ENCODE measurements at places on chromosomes 16 and 17.

DNA sequence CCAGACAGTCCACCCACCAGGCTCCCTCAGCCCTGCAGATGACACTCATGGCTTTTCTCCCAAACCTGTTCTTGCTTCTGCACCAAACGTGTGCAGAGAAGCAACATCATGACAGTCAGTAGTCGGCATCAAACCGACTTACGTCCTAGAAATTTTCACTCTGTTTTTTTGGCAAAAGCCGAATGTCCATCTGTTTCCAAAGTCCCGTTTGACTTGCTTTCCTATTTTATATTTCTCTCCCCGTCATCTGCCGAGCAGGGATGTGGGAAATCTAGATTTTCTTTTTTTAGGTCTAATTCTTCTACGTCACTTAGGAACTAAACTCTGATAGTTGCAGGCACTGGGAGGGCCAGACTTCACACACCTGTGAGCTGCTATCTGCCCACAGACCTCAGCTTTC is 104.9 kb downstream of the RMI2 start:
- no peak for DNase-seq

- DNase-seq: no peak
Measured at GRCh38 chr17:7370853-7371252, 10.0 kb upstream of the TNK1 start.

DNA sequence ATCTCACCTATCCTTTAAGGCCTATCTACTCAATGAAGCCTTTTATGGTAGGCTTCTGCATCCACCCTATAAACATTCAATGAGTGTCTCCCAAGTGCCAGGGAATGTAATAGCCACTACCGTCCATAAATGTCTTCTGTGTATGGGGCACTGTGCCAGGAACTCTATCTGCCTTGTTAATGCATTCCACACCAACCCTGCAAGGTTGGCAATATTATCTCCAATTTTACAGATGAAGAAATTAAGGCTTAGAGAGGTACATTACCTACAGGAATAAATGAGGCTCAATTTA is 20.0 kb downstream of the MAP3K14 start:
- DNase-seq: no peak

GRCh38 chr17:34207572-34207971 is 47.5 kb upstream of the CCL2 start:
- DNase-seq: peak; percentile 4

- DNase-seq: no peak
Measured at GRCh38 chr16:54822492-54822891, 108.2 kb upstream of the IRX5 start.

- no peak for DNase-seq
Measured at GRCh38 chr16:1290860-1291575, 18.4 kb upstream of the UBE2I start.

DNA sequence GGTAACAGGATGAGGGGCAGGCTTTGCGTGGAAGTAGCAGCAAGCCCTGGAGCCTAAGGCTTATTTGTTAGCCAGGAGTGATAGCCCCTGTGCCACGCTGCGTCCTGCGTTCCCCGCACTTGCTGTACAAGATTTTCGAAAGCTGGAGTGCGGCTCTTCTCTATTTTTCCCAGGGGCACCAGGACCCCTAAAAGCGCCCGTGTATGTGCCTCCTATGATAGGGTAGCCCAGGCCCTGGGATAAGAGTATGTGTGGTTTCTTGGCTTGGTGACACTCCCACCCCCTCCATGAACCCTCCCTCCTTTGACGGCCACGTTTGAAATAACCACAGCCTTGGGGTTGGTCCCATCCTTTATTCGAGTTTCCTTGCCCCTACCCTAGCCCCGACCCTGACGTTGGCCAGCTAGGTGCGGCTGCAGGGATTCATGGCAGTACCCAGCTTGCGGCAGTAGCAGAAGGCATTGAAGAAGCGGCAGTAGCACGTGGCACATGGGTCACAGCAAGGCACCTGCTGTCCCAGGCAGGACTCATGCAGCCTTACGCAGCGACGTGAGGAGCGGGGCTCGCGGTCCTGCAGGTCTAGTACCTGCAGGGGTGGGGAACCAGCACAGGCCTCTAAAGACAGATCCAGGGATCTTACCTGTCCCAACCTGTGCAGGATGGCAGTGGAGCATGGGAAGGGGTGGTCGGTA is 968 bp downstream of the AGRP start:
- DNase-seq: no peak

- DNase-seq: peak; percentile 43
Measured at GRCh38 chr17:49496183-49496866, 1.2 kb downstream of the NGFR start.

DNA sequence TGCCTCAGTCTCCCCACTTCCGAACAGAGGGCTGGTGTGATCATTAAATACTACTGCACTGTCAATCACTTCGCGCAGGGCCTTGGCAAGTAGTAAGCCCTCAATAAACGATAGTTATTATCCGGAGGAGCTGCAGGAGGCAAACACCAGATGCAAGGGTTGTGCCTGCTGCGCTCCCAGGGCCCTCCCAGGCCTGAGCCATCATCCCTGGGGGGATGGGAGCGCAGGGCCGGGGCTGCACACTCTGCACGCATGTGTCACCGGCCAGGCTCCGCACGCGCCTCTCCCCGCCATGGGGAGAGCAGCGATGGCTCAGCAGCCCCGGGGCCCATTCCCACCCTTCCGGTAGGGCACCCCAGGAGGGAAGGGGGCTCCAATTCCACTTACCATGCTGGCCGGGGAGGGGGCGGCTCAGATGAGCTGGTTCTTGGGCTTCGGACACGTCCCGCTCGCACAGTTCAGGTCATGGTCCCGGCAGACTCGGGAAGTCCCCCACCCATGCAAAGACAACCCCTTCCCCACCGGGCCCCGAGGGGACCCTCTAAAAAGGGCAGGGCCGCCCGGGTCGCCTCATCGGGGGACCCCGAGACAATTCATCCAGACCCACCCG is 681 bp downstream of the XPO6 start:
- DNase-seq: peak; percentile 81

- DNase-seq: peak; percentile 42
Measured at GRCh38 chr17:6639586-6640535, 650 bp downstream of the KIAA0753 start.

GRCh38 chr17:31073411-31073810 is 21.4 kb upstream of the NF1 start:
- DNase-seq: no peak

DNA sequence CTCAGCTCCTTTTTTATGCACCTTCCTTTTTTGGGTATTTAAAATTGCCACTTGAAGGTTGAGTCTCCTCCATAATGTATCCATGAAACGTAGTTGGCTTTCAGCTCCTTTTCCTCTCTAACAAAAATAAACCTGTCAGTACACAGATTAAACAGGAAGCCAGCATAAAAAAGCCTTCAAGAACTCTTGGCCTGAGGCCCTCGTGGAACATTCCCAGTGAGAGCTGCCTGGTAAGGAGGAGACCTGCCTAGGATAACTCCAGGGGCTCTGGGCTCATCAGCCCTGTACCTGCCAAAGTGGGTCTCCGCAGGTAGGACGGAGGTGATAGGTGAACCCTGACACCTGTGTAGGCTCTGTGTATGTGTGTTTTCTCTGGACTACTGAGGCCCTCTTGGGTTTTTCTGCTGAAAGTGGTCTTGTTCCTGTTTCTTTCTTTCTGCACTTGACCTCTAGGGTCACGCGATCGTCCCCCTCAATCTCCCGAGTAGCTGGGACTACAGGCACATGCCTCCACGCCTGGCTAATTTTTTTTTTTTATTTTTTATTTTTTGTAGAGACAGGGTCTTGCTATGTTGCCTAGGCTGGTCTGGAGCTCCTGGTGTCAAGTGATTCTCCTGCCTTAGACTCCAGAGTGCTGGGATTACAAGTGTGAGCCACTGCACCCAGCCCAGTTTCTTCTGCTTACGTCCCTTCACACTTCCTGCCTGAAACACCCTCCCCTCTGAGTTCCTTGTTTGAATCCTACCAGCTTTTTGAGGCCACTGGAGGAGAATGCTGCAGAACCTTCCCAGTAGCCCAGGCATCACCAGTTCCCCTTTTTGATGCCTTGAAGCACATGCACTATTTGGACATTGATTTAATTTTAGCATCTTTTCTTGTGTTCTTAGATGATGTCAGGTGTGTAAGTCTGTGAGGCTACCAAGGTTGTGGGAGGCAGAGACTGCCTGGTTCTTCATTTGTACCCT is 9.8 kb downstream of the PGS1 start:
- DNase-seq: no peak

- no peak for DNase-seq
Measured at GRCh38 chr16:30886145-30886544, 7.7 kb downstream of the BCL7C start.

- peak; percentile 23 for DNase-seq
Measured at GRCh38 chr16:11743308-11744074, 834 bp upstream of the TXNDC11 start.

DNA sequence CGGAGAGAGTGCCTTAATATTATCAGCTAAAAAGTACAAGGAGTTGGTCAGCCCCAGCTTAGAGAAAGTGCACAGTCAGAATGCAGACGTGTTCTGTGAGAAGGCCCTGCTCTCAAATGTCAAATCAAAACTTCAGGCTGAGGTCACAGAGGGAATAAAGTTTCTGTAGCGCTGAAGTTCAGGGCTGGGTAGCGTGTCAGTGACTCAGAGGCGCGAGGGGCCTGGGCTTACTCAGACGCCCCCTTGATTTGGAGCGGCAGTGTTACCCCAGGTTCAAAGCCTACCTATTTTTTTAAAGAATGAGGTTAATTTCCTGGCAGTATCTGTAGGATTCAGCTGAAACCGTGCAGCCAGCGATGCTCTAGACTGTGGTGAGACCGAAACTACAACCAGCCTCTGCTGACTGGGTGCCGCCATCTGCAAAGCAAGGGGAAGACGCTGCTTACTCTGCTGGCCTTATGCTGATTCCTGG is 4.8 kb downstream of the CIAO3 start:
- no peak for DNase-seq

DNA sequence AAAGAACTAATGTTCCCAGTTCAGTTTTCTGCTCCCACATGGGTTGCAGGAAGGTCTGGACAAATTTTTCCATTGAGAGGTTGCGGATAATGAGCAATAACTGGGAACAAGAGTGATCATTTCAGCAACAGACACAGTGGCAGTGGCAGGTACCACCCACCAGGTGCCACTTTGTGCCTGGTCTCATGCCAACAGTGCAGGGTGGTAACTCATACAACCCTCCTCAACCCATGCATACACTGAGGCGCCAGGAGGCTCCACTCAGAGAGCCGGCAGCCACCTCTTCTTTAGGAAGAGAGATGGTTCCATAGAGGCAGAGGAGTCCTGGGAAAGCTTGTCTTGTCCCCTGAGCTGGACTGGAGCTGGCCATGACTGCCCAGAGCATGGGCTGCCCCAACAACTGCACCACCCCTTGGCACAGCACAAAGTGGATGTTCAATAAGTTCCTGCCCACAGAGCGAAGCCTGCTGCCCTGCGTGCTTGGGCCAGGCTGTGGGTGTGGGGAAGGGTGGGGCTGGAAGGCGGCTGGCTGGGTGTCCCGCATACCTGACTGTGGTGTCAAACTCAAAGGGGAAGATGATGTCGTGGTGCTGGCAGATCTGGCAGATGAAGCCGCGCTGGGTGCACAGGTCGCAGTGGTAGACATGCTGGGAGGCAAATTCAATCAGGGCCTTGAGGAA is 6.4 kb upstream of the ARHGAP27 start:
- DNase-seq: no peak

DNA sequence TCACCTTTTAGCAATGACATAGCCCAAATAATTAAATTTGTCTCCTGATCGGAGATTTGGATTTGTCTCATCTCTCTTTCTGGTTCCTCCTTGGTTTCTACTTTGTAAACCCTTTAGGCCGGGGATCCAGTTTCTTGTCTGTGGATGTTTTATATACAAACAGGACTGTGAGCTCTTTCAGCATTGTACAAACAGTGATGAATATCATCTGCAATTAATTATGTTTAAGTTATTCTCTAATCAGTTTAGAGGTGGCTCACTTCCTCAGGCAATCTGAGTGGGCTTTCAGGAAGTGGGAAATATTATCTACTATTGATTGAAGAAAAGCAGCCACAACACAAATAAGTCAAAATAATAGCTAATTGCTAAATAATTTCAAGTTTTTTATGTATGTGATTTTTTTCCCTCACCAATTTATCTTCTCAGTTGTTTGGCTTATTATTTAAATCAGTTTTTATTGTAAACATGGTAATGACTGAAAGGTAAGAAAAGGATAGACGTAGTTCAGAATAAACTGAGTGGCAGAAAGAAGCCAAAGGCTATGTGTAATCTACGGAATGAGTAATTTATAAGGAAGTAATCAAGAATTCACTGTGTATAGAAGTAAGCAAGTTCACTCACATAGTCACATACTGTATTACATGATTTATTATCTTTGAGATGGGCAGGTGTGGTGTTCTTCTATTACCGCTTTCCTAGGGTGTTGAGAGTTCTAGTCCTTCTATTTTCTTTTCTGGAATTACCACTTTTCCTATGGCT is 3.4 kb upstream of the ABCC11 start:
- DNase-seq: no peak

GRCh38 chr17:7720125-7720524 is 2.6 kb downstream of the DNAH2 start:
- DNase-seq: peak; percentile 19

- peak; percentile 17 for DNase-seq
Measured at GRCh38 chr17:13268791-13269595, 251.2 kb upstream of the ELAC2 start.

- DNase-seq: no peak
Measured at GRCh38 chr17:3915581-3915994, 677 bp downstream of the P2RX1 start.

DNA sequence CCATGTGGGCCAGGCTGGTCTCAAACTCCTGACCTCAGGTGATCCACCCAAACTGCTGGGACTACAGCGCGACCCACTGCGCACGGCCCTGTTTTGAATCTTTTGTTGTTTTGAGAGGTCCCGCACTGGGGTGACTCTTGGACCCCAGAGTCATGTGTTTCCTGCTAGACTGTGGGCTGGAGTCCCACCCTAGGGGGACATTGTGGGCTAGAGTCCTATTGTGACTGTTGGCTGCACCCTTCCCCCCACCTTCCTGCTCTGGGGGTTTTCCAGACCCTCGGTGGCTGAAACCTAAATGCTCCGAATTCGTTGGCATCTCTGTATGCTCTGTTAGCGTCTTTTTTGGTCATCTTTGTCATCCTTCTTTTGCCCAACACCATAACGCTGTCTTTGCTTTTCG is 16.0 kb downstream of the NUPR1 start:
- no peak for DNase-seq

DNA sequence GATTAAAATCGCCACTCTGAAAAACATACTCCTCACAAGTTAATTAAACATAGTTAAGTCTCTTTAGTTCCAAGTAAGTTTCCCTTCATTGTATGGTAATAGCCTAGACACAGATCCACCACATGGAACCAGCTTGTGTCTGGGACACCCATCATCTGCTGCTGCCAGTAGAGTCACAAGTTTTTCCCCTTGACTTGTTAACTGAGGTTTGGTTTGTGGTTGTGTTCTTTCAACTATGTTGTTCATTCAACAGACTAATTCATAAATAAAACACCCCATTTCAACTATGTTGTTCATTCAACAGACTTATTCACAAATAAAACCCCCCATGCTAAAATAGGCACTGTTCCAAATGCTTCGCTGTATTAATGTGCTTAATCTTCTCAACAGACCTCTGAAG is 24.4 kb downstream of the YWHAE start:
- no peak for DNase-seq

- no peak for DNase-seq
Measured at GRCh38 chr17:81557276-81558114, 5.3 kb upstream of the FAAP100 start.
